Stimulated activated CD8-positive, alpha-beta memory T cell treated with anti-CD3 and anti-CD28 coated beads, Interleukin-12 subunit alpha, Interleukin-12 subunit beta, amount 100 ng/mL, for 4 hours (primary cell): ENCODE measurements at places on chromosomes 16 and 17.
A peak's percentile ranks its signal among the peaks of the same experiment; 100 is the strongest.

- no peak for DNase-seq
Observed at GRCh38 chr17:73770115-73770848, 126.0 kb upstream of the SDK2 start.

DNA sequence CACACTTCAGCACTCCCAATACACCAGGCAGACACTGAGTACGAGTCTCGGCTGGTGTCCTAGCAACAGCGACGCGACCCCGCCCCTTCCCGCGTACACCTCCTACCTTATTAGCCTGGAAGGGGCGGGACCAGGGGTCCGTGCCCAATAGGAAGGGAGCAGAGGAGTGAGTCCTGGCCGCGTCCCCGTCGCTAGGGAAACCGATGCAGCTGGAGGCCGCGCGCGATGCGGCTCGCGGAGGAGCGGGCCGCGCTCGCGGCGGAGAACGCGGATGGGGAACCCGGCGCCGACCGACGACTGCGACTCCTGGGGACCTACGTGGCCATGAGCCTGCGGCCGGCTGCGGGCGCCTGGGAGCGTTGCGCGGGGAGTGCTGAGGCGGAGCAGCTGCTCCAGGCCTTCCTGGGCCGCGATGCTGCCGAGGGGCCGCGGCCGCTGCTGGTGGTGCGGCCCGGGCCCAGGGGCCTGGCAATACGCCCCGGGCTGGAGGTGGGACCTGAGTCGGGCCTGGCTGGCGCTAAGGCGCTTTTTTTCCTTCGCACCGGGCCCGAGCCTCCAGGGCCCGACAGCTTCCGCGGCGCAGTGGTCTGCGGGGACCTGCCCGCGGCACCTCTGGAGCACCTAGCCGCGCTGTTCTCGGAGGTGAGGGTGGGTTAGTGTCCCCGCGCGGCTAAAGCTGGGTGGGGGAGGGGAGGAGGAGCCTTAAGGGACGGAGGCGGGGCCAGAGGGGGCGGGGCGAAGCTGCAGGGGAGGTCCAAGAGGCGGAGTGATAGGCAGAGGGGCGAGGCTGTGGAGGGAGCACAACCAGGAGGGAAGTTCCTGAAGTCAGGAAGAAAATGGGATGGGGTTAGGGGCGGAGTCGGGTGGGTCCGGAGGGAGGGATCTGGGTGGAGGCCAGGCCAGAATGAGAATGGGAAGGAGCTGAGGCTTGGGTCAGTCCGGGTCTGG lies at the start of gene DNAH9:
Gene DNAH9 (plus strand): TSS at position 197 of the 948 bp plus-strand sequence. CDS start 29 bp downstream, at position 226.
- DNase-seq = no peak

- DNase-seq = no peak
Observed at GRCh38 chr17:55265311-55266021, 706 bp downstream of the HLF start.

DNA sequence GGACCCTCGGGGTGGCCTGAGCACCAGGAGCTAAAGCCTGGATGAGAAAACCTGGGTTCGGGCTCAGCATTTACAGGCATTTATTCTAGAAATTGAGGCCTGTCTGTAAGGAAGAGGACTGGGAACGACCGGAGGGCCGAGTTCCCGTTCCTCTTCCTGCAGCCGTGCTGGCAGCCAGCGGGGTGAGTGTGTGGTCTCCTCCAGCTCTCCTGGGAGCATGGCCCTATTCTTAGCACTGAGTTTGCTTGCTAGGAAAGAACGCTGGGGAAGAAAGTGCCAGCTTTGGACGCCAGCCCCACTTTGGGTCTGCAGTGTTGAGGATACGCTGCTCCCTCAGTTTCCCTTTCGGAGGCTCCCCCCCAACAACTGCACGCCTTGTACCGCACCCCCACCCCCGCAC lies 49.6 kb downstream of the MGAT5B start:
- no peak for DNase-seq

DNA sequence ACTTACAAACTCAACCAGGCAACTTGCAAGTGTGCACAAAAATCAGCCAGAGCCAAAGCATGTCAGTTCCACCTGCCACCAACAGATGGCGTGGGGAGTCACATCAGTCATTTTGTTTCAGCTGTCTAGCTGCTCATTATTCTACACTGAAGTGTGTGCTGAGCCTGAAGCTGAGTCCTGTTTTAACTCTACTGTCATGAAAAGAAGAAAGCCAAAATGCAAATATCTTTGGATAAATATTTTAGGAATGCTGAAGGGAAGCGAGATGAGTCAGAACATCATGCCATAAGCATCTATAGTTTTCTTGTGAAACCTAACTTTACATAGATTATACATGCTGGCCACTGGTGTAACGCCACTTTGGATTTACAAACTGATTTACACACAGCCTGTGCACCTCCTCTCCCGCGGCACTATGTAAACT lies 172.6 kb downstream of the CDK5R1 start:
- DNase-seq = peak; percentile 28

DNA sequence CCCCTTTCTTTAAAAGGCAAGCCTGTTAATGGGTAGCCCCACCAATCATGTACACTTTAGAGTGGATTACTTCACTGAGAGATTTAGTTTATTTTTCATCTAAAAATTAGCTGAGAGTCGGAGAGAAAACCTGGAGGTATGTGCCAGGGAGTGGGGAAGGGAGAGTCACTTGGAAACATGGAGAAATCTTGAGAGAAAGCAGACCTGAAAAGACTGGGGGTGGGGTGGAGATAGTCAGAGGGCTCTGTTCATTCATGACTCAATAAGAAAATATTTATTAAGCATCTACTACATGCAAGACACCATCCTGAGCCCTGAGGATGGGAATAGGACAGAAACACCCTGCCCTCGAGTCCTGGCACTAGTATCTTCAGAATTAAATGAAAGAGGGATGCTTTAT lies 27.4 kb upstream of the RCVRN start:
- DNase-seq = no peak

DNA sequence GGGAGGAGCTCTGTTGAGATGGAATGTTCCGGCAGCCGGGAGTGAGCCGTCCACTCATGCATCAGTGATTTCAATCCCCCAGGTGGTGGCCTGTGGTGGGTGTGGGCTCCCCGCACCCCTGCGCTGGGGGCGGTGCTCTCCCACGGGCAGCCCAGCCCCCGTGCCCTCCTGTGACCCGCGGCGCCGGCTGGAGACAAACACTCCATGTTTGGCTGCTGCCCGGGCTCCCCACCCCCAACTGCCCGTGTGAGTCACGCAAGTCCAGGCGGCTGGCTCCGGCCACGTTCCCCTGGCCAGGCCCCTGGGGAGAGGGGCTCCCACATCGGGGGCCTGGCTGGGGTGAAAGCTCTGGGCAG lies 29.4 kb downstream of the CACNA1H start:
- no peak for DNase-seq

- no peak for DNase-seq
Observed at GRCh38 chr16:89593841-89594240, 18.3 kb downstream of the CPNE7 start.

- no peak for DNase-seq
Observed at GRCh38 chr16:25413975-25414374, 156.3 kb upstream of the ZKSCAN2 start.

DNA sequence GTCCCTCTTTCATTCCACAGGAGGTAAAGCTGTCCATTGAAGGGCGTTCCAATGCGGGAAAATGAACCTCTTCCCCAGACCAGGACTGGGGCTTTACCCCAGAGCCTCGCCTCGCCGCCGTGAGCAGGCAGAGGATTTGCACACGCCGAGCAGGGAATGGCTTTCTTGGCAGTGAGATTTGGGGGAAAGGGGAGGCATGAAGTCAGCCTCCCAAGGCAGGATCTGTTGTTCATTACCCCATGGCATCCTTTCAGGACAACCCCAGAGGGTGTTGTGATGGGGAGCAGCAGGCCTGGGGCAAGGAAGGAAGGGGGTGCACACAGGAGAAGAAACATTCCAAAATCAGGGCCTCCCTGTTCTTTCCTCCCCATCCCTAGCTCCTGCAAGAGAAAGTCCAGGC lies 6.0 kb downstream of the ATXN1L start:
- no peak for DNase-seq

DNA sequence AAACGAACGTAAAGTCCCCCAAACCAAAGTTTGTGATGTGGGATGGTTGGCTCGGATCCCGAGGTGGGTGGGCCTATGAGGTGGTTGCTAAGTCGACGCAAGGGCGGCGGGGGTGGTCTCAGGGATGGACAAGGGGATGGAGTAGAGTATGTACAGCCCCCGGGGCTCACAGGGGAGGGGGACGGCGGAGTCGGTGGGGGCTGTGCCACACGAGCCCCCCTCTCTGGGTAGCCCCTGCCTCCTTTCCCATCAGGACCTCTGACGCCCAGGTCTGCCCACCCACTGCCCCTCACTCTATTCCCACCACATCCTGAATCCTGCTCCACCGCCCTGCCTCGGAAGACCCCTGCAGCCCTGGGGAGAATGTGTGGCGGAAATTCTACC lies 15.2 kb downstream of the IL34 start:
- no peak for DNase-seq

DNA sequence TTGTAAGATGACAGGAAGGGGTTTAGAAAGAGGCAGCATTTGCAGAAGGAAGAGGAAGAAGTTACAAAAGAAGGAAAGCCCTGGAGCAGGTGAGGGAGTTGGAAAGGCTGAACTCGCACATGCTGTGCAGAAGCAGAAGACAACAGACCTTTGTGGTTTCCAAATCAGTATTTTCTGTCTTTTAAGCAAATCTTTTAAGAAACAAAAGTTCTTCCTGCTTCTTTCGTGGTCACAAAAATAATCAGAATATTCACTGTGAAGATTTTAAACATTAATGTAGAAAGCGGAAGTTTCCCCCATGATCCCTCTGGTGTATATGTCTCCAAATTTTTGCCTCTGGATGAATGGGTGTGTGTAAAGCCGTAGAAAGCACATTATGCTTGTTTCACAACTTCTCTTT lies 25.8 kb downstream of the ZNRF1 start:
- no peak for DNase-seq

GRCh38 chr17:73584987-73585386 lies 59.3 kb downstream of the SDK2 start:
- DNase-seq = no peak

GRCh38 chr16:48367441-48368049 lies 17.7 kb downstream of the SIAH1 start:
- DNase-seq = no peak

DNA sequence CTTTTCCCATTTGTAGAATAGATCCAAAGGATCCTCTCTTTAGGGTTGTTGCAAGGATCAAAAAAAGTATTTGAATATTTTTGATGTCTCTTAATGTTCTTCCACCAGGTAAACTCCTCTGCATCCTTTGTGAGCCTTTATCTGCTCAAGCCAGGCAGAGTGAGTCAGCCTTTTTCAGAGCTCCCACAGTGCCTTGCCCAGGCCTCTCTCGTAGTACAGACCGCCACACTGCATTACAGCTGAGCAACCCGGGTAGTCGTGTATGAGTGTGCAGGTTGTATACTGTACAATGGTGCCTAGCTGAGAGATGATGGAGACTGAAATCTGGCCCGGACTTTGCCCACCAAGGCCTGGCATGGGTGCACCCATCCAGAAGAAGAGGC lies 20.9 kb downstream of the RHBDL3 start:
- no peak for DNase-seq

DNA sequence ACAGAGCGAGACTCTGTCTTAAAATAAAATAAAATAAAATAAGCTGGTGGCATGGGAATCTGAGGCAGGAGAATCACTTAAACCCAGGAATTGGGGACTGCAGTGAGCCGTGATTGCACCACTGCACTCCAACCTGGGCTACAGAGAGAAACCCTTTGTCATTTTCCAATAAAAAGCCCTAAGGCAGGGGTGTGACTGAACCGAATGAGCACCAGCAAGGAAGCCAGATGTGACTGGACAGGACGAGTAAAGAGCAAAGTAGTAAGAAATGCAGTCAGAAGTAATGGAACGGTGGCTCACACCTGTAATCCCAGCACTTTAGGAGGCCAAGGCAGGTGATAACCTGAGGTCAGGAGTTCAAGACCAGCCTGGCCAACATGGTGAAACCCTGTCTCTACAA lies 3.8 kb upstream of the RPL23 start:
- no peak for DNase-seq

DNA sequence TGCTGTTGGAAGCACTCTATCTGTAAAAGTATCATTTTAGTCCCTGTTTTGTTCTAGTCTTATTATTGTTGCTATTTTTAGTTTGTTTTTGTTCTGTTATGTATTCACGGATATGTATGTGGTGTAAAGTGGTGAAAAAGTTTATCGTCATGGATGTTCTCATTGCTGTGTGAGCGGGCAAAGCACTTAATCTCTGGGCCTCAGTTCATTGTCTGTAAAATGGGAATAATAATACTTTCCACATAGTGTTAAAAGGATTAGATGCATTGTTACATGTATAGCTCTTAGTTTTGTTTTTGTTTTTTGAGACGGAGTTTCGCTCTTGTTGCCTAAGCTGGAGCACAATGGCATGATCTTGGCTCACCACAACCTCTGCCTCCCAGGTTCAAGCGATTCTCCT lies 19.8 kb downstream of the TAOK1 start:
- DNase-seq = no peak

GRCh38 chr17:22600644-22601298 lies 908.4 kb downstream of the KCNJ18 start:
- DNase-seq = no peak

DNA sequence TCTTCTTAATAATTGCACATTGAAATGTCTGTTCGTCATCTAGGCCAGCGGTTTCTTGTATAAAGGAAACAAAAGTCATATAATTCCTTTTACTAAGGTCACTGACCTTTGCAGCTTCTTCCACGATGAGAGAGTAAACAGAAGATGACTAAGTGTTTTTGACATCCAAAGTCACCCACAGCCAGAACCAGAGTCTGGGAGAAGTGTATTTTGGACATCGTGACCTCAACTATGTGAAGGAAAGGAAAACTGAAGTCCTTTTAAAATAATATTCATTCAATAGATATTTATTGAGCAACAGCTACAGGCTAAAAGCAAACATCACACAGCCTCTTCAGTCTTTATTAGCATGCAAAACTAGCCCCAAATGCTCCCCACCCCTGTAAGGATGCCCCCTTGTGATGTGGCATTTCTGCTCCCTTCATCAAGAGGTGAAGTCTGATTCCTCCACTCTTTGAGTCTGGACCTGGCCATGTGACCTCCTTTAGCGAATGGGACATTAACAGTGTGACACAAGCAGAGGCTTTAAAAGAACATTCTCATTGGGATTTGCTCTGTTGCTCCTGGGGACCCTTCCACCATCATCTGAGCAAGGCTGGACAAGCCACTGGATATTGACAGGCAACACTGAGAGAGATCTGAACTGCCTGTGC lies 8.1 kb upstream of the PMP22 start:
- DNase-seq = no peak

- no peak for DNase-seq
Observed at GRCh38 chr16:11603331-11603750, 16.6 kb upstream of the LITAF start.
